ENCODE measurements at places on chromosomes 2 and 18.

DNA sequence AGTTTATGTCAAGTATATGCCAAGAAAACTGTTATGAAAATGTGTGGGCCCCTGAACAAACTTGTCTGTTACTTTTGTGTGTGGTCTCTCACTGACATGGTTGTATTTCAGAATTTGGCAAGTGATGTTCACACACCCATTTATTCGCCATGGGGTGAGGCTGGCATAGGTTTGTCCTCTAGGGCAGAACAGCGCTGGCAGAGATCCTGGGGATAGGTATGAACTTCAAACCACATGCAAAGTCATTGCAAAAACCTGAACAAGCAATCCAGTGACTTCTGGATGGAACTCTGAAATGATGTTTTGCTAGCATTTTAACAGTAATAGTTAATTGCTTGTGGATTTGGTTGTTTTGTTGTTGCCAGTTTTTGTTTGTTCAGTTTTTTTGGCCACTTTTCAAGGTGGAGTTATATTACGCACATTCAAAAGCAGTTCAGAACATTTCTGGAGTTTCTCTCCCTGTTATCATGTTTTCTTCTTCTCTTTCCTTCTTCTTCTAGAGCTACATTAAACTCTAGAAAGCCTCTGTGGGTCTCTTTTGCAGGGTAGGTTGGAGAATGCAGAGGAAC lies 78.5 kb downstream of the MDH1 start:
- no peak for DNase-seq

DNA sequence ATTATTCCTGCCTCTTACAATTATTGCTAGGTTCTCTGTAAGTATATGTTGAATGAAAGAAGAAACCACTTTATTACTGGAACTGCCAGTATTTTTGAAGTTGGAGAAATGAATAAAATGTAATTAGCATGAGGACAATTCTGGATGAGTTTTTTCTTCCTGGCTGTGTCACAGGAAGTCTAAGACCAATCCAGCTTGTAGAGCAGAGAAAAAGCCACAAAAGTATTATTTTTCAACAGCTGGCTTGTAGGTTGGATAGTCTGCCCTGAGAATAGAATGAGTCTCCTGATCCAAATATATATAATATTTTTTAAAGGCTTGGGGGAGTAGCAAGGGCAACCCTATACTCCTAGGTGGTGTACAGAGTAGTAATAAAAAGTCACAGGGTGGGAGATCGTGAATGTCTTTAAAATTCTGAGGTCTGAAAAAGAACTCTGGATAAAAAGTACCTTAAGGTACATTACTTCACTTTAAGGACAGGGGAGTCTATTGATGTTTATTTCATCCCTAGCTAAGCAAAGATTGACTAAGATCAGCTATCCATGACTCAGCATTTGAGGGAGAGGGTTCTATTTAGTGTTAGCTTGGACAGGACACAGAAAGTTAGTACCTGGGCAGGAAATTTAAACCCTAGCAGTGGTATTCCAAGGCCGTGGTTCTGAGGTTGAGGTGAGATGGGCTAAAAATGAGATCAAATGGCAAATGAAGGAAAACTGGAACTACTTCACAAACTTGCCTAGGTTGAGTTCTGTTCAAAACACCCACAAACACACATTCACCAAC lies 31.7 kb downstream of the SLC40A1 start:
- no peak for DNase-seq

GRCh38 chr2:199259671-199260070 lies 198.1 kb downstream of the SATB2 start:
- no peak for DNase-seq

GRCh38 chr18:61842146-61842545 lies 50.7 kb downstream of the RNF152 start:
- DNase-seq = no peak

- DNase-seq = no peak
Measured at GRCh38 chr2:178264211-178264610, 69.9 kb downstream of the OSBPL6 start.

GRCh38 chr18:3002732-3003131 lies 10.2 kb downstream of the LPIN2 start:
- DNase-seq = no peak

GRCh38 chr2:352696-353095 lies 64.8 kb upstream of the ALKAL2 start:
- no peak for DNase-seq

DNA sequence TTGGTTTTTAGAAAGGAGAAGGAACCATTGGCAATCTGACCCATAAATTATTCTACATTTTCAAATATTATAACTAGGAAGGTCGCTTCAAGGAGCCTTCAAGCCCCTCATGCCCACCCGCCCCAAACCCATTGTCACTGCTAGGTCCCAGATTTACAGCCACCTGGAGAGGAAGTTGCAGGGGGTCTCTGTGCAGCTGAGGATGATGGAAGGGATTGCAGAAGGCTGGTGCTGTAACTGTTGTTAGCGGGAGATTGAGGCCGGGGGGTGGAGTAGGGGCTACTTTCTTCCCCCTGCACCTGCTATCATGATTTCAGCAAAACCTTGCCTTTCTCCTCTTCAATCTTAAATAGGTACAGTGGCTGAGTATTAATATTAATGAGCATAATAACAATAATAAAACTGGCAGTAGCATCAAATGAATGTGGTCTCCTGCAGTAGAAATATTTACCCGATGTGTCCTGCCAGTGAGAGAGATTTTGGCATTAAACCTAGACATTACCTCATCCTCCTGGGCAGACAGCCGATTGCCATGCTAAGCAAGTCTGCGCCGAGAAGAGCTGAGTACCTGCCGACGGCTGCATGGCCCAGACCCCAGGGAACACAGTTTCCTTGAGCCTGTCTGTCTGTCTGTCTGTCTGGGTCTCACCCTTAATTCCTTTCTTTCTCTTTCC lies 225.4 kb downstream of the FAM210A start:
- peak; percentile 97 for DNase-seq

- peak; percentile 29 for DNase-seq
Measured at GRCh38 chr18:77132369-77133050, at the start of gene MBP. MBP (minus strand) TSS chr18:77132783; CDS start chr18:77105261, 27,522 bp downstream.

DNA sequence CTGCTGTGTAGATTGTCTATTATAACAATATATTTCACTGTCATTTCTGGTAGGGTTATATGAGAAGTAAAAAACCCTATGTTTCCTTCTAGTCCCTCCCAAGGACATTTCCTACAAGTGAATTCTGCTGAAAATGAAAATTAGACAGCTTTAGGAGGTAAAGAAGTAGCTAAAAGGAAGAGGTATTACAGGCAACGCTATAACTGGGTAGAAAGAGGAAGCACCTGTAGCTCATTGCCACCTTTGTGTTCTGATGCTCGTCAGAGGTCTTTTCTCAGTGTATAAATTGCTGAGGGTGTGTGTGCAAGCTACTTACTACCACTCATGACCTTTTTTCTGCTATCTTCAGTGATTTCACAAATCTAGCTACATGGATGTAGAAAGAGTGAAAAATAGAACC lies 1.4 kb downstream of the DNAJC10 start:
- peak; percentile 86 for DNase-seq

DNA sequence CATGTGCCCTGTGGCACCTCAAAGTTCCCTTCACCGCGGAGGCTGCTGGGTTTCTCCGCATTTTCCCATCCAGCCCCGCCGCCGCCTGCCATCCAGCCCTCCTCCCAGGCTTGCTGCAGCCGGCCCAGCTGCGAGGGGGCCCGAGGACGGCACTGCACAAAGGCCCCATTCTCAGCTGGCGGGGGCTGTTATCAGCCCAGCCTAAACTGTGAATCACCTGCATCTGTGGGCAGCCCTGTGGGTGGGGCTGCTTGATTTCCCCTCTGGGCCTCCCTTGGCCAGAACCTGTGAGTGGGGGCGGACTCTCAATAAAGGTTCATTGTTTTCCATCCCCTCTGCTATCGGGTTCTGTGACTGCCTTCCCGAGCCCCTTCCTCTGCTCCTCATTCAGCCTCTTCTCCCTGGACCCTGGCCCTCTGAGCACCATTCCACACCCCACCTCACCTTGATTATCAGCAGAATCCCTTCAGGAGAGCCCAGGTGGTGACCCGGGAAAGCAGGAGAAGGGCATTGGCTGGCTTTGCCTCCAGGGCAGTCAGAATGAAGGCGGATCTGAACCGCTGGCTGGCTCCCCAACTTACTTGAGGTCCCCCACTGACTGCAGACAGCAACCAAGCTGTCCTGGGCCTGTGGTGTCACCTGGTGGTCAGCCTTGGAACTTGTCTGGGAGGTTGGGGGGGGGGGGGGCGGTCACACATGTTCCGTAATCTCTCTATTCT lies 204.5 kb downstream of the ZFP36L2 start:
- DNase-seq = no peak

- DNase-seq = no peak
Measured at GRCh38 chr2:88199912-88200682, 30.0 kb downstream of the THNSL2 start.

DNA sequence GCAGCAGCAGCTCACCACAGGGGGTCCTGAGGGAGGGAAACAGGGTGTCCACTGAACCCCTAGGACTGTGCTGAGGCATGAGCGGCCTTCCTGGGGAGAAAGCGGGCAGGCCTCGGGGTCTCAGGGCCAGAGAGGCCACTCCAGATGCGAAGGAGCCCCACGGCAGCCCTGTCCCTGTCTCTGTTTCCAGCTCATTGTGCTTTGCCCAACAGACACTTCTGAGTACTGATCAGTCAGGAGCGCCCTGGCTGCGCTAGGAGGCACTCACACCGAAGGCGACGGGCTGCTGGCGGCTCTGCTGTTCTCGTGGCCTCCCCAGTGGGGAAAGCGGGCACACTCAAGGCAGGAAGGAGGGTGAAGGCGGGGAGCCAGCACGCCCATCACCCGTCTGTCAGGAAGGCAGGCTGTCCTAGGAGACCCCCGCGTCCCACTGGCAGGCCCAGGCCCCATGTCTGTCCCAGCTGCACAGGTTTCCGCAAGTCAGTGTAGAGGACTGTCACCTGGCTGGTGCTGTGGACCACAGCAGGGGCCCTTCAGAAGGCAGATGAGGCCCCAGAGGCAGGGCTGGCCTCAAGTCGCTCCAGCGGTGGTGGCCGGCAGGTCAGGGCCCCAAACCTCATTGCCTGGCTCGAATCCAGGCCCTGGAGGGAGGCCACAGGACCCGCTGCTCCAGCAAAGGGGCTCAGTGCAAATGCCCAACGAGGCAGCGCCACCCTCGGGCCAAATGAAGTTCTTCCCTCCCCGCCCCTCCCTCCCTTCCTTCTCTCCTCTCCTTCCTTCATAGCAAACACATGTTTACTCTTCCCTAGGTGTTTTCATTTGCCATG lies 6.8 kb downstream of the ESPNL start:
- no peak for DNase-seq

GRCh38 chr2:98122524-98122923 lies 35.6 kb downstream of the VWA3B start:
- DNase-seq = no peak

DNA sequence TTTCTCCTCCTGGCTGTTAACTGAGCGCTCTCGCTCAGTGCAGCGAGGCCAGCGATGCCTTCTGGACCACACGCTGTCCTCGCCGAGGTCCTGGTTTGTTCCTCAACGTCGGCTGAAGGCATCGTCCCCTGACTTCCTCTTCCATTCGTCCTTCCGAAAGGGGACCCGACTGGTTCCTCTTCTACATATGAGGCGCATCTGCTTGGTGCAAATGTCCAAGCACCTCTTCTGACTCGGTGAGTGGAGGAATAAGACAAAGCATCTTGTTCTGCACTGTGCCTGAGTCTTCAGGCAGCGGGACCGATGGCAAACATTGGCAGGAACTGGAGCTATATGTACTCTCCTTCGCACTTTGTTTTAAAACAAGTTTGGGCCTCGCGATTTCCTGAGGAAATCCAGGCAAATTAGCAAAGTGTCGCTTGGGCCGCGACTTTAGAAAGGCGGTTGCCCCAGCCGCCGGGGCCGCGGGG lies 621 bp upstream of the KCNS3 start:
- DNase-seq = peak; percentile 42

DNA sequence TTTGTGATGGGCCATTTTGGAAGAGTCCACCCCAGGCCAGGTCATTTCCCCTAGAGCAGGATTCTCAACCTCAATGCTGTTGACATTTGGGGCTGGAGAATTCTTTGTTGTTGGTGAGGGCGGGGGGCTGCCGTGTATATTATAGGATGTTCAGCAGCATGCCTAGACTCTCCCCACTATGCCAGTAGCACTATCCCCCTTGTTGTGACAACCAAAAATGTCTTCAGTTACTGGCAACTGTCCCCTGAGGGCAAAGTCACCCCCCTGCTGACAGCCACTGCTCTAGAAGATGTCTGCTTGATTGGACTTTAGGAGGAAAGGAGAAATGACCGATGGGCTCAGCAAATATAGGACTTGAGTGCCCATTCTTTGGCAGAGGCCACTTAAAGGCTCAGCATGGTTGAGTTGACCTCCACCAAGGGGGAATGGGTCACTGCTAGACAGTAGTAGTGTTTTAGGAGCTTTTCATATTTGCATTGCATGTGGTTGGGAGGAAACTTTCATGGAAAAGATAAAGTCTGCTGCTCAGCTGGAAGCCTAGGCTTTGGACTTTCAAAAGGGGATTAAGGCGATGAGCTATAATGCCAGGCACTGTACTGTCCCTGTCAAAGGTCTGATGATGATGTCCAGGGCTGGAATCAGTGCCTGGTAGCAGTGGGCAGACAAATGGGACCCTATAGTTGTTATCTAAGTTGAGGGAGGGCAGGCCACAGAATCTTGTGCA lies 61.1 kb upstream of the MCFD2 start:
- no peak for DNase-seq

DNA sequence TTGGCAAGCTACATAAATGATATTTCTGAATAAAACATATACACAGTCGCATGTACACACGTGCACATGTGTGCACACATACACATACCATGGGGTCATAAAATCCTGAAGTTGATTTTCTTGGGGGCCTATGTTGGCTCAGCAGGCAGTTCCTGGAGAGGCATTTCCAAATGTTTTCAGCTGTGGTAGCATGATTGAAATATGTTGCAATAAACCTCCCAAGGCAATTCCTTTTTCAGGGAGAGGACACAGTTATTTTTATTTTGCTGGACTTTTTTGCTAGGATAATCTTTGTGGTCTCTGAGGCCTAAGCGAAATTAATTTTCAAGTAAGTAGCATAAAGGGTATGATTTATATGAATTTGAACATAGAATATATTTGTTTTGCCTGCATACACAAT lies 126.7 kb upstream of the LTBP1 start:
- DNase-seq = no peak

- DNase-seq = no peak
Measured at GRCh38 chr2:168137510-168138180, 109.8 kb downstream of the STK39 start.

DNA sequence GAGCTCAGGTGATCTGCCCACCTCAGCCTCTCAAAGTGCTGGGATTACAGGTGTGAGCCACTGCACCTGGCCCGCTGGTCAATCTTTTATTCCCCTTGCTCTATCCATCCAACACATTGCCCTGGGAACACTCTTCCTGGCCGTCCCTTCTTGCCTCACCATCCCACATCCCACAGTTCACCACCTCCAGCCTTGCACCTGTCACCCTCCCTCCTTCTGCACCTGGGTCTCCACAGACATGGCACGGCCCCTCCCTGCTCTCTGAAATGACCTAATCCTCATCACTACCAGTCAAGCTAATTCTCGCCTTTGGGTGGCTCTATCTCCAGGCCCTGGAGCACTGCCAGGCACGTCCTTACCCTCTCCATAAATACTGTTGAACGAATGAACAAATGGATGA lies 116.9 kb upstream of the TEX51 start:
- no peak for DNase-seq

DNA sequence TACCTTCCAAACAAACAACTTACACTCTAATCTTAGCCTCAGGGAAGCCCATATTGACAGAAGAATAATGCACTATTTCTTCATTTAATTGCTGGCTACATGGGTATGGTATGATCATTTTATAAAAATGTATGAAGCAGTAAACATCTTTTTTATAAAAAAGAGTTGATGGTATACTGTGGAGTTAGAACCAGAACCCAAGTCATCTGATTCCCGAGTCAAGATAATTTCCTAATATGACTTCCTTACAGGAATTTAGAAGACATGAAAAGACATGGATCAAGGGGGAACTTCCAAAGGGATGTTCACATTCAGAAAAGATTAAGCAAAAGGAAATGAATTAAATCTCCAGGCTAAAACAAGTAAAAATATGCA lies 171.8 kb downstream of the NBAS start:
- no peak for DNase-seq

All from DMS79 treated with DMSO at 0.1 percent for 48 hours (cell line).